ENCODE measurements at places on chromosomes 5 and 9. TPM values are rescaled to one million over a fixed set of nuclear protein-coding genes. Genes with fewer than 3 reads are reported as not detected.

The HMCN2 gene
- polyA plus RNA-seq, result 4.1 TPM

The ECPAS gene
- 15.7 TPM for polyA plus RNA-seq

The ERAP2 gene
- 1.8 TPM for polyA plus RNA-seq

The OBP2B gene
- polyA plus RNA-seq, result not detected

The IRX4 gene
- 15.6 TPM for polyA plus RNA-seq

The CSF1R gene
- 4.9 TPM for polyA plus RNA-seq

The CCL28 gene
- polyA plus RNA-seq, result 3.9 TPM

The PCDHB2 gene
- 0.31 TPM for polyA plus RNA-seq

The PCDHGA8 gene
- polyA plus RNA-seq, result 0.06 TPM

The GNAQ gene
- 12.8 TPM for polyA plus RNA-seq

All from esophagus (tissue), 2 donors.